ENCODE measurements at places on chromosomes 6 and 20.

DNA sequence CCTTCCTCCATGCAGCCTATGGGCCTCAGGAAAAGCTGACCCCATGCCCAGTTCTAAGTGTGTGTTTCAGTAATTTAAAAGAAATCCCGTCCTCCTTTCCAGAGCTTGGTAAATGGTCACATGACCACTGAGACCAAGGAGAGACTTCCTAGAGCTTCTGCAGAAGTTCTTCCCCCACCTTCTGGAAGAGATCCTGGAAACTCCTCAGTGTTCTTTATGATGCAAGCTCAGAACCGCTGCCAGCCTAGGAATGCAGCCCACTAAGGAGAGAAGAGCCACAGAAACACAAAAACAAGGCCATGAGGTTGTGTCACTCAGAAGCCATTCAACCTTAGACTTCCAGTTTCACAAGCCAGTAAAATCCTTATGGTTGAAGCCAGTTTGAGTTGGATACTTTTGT is 348.4 kb downstream of the TPBG start:
- DNase-seq, result no peak

GRCh38 chr6:140697585-140697984 is 1323.1 kb upstream of the CITED2 start:
- DNase-seq, result no peak

DNA sequence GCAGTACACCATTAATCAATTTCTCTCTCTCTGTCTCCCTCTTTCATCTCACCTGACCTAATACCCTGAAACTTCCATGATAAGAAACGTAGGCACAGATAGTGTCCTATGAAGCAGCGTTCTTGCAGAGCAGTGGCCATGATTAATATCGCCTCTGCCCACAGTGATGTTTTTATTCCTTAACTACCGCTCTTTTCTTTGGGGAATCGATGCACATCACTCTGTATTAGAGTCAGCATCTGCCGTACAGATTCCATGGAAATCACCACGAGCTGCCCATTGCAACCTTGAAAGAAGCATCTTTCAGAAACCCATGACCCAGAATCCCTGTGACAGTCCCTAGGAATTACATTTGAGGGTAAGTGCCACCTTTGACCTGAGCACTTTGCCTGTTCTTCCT is 152.0 kb upstream of the ECI2 start:
- DNase-seq, result no peak

DNA sequence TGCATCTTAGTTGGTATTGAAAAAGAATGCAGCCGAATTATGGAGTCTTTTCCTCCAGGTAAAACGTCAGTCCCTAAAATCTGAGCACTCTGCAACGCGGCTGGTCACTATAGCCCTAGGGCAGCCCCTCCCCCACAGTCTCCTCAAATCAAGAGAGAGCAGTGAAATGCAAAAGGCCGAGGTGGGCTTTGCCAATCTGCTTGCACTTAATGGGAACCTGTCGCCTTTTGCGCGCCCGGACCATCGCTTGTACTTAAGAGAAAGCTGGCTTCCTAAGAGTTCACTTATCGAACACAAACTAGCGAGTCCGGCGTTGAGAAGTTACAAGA is 447 bp downstream of the MCM3 start:
- peak; percentile 57 for DNase-seq

DNA sequence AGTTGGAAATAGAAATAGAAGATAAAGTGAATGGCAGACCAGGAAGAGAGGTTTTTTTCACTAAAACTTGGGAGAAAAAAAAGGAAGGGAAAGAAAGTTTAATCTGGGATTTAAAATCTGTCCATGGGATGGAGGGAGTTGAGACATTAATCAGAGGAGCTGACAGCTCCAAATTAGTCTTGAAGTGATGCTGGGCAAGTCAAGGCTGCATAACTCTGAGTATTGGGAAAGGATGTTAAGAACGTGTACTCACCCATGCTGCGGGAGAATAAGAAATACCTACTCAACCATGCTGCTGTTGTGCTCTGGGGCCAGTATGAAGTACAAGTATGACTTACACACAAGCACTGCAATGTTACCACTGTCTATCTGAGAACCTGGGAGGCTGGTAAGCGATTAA is 47.5 kb downstream of the SNRNP48 start:
- DNase-seq, result no peak

GRCh38 chr20:51347831-51348230 is 194.7 kb downstream of the NFATC2 start:
- DNase-seq, result no peak

GRCh38 chr6:169931261-169931660 is 179.8 kb downstream of the ERMARD start:
- no peak for DNase-seq
